ENCODE measurements at places on chromosomes 12 and 14.

DNA sequence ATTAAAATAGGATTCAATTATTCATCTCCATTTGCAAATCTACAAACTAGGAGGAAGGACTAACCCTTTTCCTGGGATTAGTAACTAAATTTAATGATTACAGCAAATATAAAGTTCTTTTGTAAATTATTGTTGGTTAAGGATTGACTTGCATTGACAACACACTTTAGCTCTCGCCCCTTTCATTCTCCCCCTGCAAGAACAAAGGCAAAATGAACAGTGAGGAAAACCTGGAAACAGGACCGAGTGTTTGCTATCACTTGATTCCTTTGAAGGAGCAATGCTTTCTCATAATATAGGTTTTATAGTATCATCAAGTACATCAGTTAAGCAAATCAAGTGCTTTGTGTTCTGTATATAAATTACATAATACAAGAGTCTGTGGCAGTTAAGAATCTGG lies 7.4 kb upstream of the COX16 start:
- no peak for DNase-seq

GRCh38 chr12:2580821-2581220 lies 213.9 kb upstream of the FKBP4 start:
- DNase-seq: no peak

- no peak for DNase-seq
These were observed 31.8 kb downstream of the PAH start for GRCh38 chr12:102885043-102885932.

DNA sequence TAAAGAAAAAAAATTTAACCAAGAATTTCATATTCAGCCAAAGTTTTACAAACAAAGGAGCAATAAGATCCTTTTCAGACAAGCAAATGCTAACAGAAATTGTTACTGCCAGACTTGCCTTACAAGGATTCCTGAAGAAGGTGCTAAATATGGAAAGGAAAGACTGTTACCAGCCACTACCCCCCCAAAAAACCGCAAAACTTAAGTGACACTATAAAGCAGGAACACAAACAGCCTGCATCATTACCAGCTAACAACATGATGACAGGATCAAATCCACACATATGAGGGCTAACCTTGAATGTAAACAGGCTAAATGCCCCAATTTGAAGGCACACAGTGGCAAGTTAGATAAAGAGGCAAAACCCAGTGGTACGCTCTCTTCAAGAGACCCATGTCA lies 55.7 kb downstream of the APOBEC1 start:
- DNase-seq: no peak

DNA sequence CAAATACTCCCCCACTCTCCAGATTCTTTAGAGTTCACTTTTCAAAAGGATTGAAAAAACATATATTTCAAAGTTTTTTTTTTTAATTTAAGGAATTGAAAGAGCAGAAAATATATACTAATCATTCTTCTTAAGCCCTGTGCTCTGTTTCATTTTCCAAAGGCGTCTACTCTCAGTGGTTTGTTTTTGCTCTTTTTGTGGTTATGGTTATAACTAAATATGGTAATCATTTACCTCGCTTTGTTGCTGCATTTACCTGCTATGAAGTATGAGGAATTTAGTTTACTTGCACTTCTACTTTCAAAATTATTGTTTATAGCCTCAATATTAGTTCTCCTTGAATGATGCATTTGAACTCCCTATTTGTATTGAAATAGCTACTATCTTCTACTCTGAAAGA lies 55.9 kb upstream of the LRRK2 start:
- DNase-seq: no peak

DNA sequence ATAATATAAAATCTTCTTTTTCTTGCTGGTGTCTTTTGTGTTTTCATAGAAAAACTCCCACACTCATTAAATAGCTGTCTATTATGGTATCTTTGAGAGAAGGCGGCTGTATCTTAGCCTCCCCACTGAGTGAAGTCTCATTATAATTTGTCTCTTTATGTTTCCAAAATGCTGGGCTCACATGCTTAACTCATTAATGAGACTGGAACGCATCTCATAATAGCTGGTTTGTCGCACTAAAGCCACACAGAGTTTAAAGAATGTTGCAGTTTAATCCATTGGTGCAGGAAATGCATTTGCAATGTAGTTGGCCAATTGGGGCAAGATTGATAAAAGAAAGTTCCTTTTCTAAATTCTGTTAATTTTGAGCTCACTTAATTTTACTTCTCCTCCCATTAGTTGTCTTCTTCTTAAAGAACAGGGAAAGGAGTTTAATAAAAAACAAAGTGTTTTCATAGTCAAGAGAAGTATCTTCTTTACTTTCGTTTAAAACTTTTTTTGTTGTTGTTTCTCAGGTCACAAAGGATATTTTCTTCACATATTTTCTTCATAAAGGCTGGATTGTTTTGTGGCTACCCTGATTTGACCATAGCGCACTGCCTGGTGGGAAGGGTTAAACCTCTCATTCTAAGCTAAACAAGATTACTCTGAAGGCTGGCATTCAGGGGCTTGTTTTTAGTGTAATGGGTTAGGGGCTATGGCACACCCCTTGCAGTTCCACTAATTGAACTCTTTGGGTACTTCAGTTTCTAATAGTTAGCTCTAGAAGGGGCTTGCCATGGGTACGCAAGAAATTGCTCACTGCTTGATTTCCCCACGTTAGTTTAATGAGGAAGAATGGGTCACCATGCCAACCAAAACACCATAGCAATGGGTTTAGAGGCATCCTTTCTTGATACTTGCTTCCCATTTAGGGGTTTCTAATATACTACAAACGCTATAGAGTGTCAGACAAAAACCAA lies 197.0 kb downstream of the TMTC2 start:
- DNase-seq: no peak

- DNase-seq: no peak
These were observed 81.0 kb downstream of the NTS start for GRCh38 chr12:85955127-85955526.

DNA sequence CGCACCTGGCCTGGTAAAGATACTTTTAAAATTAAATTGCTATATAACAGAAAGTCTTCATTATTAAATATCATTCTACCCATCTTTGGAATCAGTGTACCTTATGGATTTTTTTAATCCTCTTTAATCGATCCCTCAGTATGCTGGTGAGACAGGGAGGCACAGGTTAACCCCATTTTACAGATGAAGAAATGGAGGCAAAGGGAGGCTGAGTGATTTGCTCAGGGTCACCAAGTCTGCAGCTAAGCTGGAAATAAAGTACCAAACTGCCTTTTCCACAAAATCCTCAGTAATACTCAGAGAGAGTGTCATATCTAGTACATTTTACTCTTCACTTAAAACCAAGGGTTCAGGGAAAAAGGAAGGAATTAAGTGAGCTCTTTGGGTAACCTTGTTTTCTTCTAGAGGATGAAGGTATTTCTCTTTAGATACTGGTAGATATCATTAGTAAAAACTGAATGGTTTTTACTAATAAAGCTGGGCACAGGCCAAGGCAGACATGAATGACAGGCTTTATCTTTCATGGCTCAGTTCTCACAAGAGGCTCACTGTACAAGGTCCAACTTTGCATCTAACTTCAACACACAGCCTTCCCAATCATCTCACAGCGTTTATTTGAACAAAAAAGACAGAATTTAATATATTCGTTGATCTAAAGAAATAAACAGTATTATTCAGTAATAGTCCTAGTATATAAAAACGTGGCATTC lies 35.3 kb upstream of the TTC7B start:
- DNase-seq: no peak

- no peak for DNase-seq
These were observed 15.1 kb upstream of the PPFIBP1 start for GRCh38 chr12:27508736-27509431.

GRCh38 chr12:28883406-28883997 lies 265.6 kb upstream of the FAR2 start:
- no peak for DNase-seq

Data from T47D (cell line).